ENCODE measurements at places on chromosomes 7 and 10.

GRCh38 chr7:147915781-147916180, 674.8 kb upstream of the C7orf33 start:
- no peak for DNase-seq

- DNase-seq = no peak
Measured at GRCh38 chr10:27500886-27501285, 3.2 kb upstream of the RAB18 start.

DNA sequence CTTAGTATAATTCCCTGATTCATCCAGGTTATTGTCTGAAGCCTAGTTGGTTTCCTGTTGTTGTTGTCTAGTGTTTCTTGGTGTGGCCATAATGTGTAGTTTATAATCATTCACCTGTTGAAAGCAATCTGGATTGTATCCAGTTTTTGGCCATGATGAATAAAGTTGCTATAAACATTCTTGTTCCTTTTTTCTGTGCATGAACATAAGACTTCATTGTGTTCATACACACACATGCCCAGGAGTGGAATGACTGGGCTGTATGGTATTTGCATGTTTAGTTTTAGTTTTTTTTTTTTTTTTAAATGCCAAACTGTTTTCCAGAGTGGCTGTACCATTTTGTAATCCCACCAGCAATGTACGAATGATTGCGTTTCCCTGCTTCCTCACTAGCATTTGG, 349.8 kb downstream of the SDK1 start:
- DNase-seq = no peak

DNA sequence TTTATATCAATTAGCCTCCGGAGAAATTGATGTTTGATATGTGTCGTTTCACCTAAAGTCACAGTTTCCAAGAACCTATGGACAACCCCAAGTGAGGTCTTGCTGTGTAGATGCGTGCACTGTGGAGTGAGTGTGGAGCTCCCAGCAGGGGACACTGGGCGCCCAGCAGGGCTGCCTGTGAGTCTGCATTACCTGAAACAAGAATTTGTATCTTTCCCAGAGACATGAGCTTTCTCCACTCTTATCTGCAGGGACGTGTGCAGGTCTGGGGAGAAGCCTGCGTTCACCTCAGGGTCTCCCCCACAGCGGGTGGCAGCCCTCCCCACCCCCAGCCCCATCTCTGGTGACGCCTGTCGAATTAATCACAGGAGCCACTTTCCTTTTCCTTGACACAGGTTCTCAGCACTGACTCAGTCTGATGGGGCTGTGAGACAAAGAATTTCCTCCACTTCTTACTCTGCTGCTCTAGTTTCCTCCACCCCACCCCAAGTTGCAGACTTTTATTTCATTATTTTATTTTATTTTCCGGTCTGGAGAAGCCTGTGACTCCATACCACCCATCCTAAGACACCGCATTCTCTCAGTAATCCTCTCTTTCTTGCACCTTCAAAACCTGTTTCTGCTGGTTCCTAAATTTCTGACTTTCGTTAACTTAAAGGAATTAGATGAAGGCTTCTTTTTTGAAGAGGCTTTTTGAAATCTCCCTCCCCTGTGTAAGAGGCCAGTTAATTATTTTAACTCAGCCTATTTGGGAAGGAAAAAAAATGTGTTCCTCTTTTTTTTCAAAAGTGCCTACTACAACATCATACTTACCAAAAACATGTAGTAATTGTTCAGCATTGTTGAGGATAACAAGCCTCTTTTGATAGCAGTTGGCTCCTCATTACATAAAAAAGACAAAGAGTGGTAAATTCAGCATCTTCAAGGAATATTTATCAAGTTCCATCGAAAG, 17.0 kb upstream of the INSIG1 start:
- DNase-seq = no peak

GRCh38 chr7:70614237-70615045, 517.5 kb upstream of the GALNT17 start:
- no peak for DNase-seq

DNA sequence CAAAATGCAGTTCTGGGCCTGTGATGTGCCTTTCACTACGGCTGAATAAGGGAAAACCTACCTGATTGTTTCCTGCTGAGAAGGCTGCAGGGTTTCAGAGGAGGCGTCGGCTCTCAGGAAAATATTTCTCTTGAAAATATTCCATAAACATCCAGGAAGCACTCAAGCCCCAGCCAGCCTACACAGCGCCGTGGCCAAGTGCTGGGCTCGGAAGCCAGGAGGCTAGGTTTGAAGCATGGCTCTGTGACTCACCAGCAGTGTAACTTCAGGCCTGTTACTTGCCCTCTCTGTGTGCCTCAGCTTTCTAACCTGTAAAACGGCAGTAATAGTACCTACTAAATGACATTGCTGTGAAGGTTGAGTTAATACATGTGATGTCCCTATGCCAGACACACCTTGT, 399.1 kb downstream of the GATA3 start:
- DNase-seq = no peak

- DNase-seq = peak; percentile 37
Measured at GRCh38 chr7:151448261-151449252, 8.6 kb upstream of the CRYGN start.

DNA sequence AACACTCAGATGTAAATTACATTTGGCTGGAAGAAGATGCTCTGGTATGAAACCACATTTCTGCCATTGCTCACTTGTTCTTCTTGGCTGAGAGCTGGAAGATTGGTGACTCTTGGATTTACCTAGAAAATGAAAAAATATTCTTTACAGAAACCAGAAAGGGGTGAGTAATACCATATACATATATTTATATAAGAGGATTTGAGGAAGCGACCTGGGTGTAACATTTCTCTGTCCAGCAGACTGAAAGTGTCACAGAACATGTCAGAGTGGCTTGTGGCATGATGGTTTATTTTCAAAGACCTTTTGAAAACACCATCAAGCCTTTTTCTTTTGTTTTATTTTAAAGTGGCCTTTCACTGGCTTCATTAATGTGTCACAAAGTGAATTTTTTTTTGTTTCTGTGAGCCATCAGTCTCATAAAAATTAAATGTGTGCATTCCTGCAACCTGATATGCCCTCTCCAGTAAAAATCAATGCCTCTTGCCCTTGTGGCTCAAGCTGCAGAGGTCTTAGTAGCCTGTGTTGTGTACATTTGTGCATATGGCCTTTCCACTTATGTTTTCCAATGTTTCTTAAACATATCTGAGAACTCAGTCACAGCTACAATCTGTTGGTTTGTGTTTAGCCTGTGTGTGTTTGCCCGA, 23.5 kb downstream of the CREB5 start:
- no peak for DNase-seq

GRCh38 chr10:127424594-127425264, 124.4 kb upstream of the NPS start:
- no peak for DNase-seq

DNA sequence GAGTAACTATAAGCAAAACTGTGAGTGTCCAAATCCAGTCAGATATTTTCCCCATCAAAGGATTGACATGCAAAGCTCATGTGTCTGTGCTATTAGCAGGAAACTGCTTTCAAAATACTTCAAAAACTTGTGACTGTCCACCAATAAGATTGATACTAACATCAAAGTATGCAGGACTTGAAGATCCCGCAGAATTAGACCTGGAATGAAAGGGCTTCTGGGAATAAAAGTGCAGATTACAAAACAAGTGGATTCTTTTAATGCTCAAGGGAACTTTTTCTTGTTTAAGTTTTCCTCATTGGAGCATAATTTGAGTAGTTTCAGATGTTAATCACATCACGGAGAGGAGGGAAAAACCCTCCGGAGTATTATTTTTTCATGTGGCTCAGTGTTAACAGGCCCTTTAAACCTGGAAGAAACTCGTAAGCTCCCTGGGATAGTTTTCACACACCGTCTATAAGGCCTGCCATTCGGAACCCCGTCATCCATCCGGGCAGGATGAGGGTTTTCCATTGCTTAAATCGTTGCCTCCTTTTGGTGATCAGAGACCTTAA, 33.9 kb upstream of the MKX start:
- no peak for DNase-seq

DNA sequence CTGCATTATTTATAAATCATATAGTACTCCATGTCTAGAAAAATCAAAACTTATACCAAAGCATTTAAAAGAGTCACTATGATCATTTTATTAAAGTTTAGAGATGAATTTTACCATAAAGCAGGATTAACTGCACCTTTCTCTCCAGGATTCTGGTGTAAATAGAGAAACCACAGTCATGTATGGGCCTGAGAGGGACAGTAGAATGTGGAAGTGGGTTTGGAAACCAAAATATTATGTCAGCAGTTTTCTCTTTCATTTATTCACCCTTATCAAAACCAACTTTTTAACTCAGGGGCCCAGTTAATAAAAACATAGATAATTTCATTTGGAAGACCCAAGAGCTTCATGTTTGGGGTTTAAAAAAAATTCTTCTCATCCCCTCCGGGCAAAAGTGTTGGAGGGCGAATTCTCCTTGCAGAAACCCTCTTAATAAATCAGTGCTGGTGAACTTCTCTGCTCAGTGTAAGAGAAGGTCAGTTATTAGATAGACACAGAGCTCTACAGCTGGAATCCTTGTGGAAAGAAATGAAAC, 266.2 kb downstream of the CREB5 start:
- no peak for DNase-seq

DNA sequence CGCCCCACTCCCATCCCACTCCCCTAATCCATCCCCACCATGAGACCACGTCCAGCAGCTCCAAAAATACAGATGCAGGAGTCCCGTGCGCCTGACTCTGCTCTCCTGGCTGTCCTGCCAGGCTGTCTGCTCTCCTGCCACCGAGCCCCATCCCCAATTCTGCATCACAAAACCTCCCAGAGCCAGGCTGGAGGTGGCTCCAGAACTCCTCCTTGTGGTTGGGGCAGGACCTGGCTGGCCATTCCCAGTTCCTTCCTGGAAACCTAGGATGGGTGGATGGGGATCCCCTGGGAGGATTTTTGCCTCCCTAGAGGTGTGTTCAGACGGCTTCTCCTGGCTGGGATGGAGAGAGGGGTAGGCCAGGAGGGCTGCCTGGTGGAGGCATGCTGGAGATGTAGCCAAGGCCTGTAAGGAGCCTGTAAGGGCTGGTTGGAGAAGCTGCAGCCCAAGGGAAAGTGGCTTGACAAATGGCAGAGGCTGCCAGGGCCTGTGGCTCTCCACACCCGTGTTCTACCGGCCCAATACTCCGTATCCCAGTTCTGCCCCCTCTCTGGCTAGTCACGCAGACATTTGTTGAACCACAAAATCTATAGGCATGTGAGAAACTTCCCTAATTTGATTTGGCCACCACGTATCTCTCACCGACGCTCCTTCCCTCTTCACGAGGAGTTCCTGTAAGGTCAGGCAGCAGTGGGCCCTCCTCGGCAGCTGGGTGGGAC, 99.3 kb downstream of the ARHGAP22 start:
- DNase-seq = peak; percentile 32

GRCh38 chr10:130776724-130777123, 534.8 kb downstream of the TCERG1L start:
- DNase-seq = no peak

DNA sequence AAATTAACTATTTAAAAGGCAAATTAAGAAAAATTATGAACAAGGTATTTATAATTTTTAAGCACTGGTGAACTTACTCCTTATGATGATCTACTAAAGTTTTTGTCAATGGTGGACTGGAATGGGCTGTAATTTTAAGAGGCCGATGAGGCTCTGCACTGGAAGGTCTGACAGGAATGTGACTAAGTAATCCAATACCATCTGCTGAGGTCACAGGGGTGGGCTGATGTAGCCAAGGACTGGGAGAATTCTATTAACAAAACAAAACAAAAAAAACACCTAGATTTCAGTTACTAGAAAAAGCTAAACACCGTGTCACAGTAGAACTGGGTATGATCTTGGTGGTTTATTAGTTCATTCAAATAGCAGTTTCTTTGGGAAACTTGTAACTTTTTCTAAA, 75.9 kb downstream of the NRBF2 start:
- no peak for DNase-seq

GRCh38 chr7:157309988-157310668, 26.7 kb upstream of the DNAJB6 start:
- no peak for DNase-seq

DNA sequence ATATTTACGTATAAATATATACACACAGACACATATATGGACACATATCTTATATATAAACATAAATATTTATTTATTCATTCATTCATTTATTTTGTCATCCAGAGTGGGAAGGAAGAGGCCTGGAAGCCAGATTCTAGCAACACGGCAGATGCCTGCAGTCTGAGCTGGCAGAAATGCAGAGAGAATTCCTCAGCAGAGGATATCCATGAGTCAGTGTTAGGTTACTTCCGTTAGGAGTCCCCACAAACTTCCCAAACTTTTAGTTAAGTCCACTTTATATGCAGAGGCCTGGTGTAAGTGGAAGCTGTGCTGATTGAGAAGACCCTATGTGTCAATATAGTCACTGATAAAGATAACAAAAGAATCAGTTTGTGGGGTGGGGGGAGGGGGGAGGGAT, 89.6 kb downstream of the PPP1R17 start:
- no peak for DNase-seq

GRCh38 chr10:52623761-52624160, 148.8 kb downstream of the MBL2 start:
- no peak for DNase-seq

DNA sequence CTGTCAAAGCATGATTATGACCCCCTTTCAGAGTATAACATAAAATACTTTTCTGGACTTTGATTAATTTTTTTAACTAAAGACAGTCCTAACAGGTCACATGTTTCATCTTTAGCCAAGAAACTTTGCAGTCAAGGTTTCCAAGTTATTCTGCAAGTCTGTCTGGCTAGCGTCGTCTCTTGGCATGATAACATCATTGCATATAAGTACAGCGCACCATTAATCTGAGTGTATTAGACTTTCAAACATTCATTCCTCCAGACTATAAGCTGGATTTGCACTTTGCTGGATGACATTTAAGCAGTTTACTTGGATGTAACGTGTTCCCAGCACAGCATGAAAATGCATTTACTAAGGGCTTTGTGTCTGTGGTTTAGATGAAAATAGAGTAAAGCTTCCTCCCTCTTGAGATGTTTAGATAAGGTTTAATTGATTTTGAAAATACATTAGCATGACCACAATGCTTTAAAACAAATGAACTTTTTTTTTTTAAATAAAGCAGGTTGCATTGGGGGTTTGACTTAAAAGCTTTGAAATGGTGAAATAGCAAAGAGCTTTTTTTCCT, 349.0 kb upstream of the MTPN start:
- DNase-seq = no peak

DNA sequence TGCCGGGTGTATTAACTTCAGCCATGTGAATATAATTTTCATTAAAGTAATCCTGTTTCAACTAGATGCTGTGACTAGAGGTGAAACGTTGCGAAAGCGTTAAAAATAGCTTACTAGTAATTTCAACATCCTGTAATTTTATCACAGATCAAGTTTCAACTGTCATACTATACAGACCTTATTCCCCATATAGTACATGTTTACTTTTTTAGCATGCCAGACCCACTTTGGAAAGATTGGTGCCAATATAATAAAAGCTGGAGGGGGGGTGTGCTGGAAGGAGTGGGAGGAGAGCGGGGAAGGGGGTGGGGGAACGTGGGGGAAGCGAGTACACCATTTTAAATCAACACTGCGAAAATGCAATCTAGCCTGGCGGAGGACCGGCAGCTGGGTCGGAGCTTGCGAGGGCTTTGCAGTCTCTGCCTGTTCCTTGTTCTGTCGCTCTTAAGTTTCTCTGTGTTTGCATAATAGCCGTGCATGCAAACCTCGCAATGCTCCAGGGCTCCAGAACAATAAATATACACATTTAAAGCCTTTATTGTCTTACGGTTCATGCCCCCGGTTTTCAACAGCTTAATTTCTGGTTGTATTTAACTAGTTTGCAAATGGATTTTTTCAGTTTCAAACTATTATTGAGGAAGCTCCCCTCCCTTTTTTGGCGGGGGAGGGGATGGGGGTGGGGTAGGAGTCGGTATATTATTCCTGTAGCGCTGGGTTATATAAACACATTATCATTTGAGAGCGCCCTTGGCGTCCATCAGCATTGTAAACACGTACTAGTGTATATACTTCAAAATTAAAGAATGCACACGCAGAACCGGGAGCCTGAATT, 1.3 kb upstream of the ARID5B start:
- peak; percentile 73 for DNase-seq
